Nephron progenitor cell (in vitro differentiated cells): ENCODE measurements at places on chromosomes 16 and 17.

GRCh38 chr16:17984810-17985209 lies 351.7 kb downstream of the NPIPA8 start:
- no peak for DNase-seq

DNA sequence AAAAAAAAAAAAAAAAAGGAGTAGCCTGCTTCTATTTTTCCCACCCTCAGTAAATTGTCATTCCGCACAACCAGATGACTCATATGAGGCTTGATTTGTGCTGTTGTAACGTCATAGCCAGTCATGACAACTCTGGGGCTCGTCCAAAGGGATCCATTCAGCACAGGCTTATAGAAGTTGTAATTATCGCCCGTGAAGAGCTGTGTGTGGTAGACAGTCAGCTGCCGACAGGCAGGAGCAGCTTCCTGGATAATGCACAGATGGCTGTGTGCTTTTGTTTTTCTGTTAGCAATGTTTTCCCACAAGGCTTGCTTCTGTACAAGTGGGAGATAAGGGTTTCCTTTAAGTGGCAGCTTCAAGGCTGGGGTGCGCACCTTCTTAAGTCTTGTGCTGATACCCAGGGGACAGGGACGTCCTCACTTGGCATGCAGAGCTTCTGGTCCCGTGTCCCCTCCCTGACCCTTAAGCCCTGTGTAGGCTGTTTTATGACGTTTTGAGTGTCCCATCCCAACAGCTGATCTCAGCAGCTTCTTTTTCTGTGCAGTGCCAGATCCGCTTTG lies 26.0 kb downstream of the SNX29 start:
- DNase-seq: no peak

- peak; percentile 23 for DNase-seq
These were observed 82.5 kb downstream of the NXN start for GRCh38 chr17:896953-897661.

DNA sequence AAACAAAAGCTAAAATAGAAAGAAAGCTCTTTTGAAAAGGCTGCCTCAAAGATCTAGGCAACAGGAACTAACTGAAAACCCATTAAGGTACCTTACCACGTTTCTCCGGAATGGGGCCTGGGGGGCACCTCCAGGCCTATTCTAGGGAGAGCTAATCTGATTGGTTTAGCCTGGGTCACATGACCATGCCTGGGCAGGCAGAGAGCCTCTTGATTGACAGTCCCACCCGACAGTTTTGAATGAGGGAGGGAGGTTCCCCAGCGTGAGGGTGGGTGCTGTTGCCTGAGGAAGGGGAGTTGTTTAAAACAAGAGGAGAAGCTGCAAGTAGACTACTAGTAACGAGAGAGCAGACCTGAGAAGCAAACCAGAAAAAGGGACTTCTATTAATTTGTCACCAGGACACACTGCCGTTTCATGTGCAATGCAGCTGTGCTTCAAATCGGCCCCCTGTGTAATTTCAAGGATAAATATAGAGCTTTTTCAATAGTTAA lies 143.4 kb upstream of the HS3ST2 start:
- peak; percentile 45 for DNase-seq

GRCh38 chr17:52148969-52149351 lies 9.6 kb downstream of the CA10 start:
- no peak for DNase-seq

- no peak for DNase-seq
These were observed 60.7 kb upstream of the SREBF1 start for GRCh38 chr17:17897442-17897841.

- no peak for DNase-seq
These were observed 471.4 kb upstream of the RBFOX1 start for GRCh38 chr16:6861135-6861814.

DNA sequence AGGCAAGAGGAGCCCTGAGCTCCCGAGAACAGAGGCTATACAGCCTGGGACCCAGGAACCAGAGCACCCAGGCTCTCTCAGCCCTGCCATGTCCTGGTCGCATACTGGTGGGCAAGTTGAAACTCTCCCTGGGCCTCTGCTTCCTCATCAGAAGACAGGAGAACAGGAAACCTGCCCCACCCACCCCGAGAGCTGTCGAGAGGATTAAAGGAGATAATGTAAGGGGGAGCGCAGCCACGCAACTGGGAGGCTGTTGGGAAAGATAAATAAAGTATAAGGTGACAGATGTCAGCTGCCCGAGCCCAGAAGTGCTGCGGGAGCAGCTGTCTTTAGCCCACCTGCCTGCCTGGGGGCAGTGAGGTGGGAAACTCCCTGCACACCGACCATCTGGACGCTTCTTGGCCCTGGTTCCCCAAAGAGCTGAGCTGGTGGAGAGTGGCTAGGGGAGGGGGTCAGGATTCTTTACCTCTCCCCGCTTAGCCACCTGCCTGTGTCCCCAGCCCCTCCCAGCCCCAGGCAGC lies 6.8 kb downstream of the KIF19 start:
- no peak for DNase-seq

- no peak for DNase-seq
These were observed 82.7 kb upstream of the CREBBP start for GRCh38 chr16:3963203-3963602.

DNA sequence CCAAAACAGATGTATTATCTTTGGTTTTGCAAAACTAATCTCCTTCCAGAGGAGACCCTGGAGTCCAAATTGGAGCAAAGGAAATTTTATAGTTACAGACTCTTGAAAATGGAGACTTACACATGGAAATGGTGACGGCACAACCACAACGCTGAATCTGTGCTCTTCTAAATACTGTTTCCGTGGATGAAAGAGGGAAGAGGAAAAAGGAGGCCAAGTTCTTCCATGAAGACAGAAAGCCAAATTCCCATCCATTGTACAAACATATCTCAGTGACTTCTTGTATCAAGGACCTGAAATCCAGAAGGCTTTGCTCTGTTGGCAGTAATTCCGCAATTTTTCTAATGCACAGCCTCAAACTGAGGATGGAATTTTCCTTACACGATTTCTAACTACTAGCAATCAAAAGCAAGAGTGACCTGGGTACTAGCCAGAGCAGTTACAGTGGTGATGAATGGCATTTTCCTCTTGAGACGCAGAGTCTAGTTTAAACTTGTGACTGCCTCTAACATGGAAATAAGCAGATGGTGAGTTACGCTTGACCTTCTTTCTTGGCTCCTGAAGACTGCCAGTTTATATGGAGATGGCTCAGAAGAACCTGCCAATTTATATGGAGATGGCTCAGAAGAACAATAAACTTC lies 38.5 kb downstream of the VPS53 start:
- DNase-seq: no peak

DNA sequence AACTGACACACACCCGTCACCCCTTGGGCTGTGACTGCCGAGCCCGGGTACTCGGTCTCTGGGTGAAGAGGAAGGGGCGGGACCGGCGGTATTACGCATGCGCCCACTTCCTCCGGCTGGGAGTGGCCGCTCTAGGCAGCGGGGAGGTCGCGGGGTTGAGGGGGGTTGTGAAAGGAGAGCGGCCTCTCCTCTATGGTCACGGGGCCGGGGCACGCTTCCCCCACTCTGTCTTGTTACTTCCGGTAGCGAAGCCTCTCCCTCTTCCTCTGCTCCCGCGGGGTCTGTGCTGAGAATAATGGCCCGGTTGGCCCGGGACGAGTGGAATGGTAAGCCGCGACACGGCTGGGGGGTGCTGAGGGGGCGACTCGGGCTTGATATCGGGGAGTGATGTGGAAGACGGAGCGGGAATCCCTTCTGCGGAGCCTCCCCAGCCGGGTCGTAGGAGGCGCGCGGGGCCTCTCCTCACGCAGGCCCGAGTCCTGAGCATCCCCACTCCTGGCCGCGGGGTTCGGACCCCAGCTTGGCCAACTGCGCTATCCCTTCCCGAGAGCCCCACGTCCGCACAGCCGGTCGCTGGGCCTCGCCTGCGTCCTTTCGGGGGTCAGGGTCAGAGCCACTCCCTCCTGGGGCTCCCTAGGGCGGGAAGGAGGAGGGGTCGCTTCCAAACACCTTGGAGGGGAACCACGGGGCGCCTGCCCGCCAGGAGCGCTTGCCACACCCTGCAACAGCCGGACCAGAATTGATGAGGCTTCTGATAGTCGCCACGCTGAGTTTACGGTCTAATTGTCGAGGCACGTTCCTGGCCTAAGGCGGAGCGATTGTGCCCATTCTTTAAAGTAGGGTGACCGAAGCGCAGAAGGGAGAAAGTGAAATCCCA lies at the start of gene BFAR:
Gene BFAR (plus strand): TSS at position 259 of the 877 bp plus-strand sequence. CDS start 11,396 bp downstream, outside the sequence.
- DNase-seq: peak; percentile 99

DNA sequence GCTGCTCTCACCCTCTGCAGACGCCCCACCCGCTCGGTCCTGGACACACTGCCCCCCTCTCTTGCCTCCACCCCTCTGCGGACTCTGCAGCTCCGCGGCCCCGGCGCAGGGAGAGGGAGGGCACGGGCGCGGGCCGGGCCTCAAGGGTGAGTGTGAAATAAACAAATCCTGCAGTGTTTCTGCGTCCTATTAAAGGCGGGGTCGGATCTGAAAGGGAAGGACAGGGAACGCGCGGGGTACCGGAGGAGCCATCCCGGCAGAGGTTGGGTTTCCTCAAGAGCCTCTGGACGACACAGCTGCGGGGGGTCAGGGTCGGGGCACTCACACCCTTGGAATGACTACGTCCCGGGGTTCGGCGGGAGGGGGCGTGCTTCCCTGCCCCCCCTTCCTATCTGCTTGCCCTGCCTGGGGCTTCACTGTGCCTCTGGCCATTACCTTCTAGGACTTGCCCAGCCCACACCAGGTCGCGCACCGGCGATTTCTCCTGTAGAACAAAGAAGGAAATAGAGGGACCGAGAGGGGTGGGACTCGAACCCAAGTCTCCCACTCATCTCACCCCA lies 466 bp upstream of the HSF4 start:
- DNase-seq: no peak

GRCh38 chr16:1049976-1050247 lies 22.6 kb upstream of the SSTR5 start:
- no peak for DNase-seq
